ENCODE measurements at places on chromosomes 2 and 18.

DNA sequence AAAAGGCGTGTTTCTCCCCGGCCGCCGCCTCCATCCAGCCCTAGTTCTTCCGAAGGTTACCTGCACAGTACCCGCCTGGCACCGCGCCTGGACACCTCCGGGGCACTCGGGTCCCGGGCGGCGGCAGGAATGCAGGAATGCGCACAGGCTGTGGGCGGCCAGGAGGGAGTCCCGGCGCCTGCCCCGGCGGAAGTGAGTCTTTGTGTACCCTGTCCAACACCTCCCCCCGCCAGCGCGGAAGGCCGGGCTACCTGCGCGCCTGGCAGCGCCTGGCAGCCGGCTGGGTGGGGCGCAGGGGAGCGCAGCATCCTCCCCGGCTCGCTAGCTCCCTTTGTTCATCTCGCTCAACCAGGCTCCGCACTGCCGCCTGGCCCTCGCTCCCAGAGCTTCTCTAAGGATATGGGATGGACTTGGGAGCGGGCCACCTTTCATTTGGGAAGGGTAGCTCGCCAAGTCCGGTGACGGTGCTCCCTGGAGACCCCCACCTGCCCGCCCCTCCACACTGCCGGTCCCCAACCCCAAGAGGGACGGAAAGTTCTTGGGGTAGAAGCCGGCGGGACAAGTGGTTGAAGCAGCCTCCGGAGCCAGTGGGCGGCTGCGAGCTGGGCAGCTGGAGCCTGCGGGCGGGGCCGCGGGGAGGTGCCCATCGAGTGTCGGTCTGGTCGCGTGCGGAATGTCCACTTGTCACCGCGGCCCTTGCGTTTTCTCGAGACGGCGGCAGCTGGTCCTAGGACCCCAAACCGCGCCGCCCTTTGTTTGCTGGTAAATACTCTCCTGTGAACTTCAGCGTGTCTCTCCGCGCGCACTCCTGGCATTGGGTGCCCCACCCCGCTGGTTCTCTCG lies 1.2 kb upstream of the ST6GAL2 start:
- DNase-seq, result peak; percentile 73

DNA sequence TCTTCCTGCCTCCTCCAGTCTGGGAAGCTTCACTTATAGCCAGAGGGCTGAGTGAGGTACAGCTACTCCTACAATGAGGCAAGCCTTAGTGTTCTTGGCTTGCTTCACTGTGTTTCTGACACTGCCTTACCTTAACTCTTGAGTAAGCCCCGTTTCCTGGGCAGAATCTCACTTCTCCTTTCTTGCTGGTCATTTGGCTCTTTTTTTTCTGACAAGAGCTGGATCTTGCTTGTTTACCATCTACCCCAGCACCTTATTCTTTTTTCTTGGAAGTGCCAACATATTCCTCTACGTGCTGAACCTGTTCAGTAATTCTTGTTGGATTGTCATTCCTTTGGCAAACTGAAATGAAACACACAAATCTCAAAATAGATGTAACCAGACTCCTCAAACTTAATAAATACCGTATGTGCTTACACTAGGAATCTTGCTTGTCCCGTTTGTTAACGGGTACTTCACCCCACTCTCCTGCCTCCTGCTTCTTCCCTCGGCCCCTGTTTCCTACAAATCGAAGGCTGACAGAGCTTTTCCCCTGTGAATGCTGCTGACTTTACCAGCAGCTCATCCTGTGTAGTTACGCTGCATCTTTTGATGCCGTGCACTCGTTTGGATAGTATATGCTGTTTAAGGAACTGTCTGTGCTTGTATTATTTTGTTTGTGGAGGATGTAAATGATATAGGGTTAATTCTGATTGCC lies 132.2 kb downstream of the FMNL2 start:
- DNase-seq, result no peak

GRCh38 chr2:120344976-120345581 lies 857 bp upstream of the INHBB start:
- DNase-seq, result peak; percentile 56

DNA sequence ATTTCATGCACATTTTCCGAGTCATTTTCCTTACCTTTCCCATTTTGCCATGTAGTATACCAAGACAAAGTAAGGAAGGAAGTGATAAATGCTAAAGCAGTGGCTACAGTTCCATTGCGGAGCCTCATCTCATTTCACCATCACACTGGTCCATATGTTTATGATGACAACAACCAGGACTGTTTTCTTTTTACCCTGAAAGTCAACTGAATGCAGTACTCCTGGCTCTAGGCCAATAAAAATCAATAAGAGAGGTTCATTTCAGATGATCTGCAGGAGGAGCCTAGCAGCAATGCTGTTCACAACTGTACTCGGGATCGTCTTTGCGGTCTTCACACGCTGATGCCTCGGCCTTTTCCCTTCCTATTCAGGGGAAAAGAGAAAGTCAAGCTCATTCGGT lies 4.7 kb downstream of the MGAT4A start:
- no peak for DNase-seq

GRCh38 chr18:57648414-57648813 lies 26.8 kb upstream of the NARS1 start:
- no peak for DNase-seq

DNA sequence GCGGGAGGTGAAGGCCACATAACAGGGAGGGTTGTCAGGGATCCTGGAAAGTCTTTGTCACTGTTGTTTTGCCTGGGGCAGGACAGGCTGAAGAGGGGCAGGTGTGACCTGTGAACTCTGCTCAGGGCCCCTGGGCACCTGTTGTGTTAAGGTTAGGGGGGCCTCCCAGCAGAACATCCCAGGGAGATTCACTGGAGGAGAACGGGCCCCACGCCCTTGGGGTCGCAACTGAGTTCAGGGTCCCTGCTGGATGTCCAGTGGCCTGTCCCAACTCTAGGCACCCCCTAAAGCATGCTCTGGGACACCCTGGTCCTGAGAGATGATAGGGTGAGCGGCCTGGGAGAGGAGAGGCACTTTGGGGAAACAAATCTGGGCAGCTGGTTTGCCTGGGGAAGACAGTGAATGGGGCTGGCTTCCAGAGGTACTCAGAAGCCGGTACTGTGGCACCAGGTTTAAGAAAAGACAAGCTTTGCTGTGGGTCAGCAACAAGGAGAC lies 22.9 kb downstream of the GPR35 start:
- DNase-seq, result peak; percentile 35

GRCh38 chr2:225137971-225138370 lies 95.7 kb upstream of the DOCK10 start:
- no peak for DNase-seq

DNA sequence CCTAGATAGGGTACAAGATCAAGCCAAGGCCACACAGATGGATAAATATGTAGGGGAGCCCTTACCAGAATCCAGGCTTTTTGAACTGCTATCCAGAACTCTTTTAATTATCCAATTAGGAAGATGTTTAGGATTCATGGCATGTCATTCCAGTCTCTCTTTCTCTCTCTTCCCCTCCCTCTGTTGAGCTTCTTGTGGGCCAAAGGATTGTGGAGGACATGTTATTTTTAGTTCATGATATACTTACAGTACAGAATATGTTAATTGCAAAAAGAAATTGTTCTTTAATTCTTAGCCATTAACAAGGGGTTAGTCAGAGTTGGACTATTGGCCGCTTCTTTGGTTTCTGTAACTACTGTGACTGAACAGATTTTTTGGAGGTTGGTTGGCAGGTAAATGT lies 113.0 kb downstream of the SETBP1 start:
- no peak for DNase-seq

GRCh38 chr2:104897515-104898184 lies 43.7 kb downstream of the POU3F3 start:
- DNase-seq, result no peak

- no peak for DNase-seq
Measured at GRCh38 chr2:239579524-239580198, 178.8 kb upstream of the HDAC4 start.

- no peak for DNase-seq
Measured at GRCh38 chr2:85769983-85770362, 16.2 kb downstream of the ATOH8 start.

DNA sequence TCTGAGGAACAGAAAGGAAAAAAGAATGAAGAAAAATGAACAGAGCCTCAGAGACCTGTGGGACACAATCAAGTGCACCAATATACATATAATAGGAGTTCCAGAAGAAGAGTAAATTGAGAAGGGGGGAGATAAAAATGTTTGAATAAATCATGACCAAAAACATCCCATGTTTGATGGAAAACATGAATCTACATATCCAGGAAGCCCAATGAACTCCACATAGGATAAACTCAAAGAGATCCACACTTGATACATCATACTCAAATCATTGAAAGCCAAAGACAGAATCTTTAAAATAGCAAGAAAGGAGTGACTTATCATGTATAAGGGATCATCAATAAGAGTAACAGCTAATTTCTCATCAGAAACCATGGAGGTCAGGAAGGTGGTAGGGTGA lies 80.0 kb downstream of the COA5 start:
- DNase-seq, result no peak

- DNase-seq, result no peak
Measured at GRCh38 chr2:126704434-126705160, 48.6 kb downstream of the GYPC start.

GRCh38 chr18:77366720-77367641 lies 117.3 kb downstream of the GALR1 start:
- DNase-seq, result no peak

- no peak for DNase-seq
Measured at GRCh38 chr2:204180649-204181048, 244.1 kb downstream of the ICOS start.

GRCh38 chr18:55195863-55196262 lies 236.6 kb upstream of the CCDC68 start:
- no peak for DNase-seq

DNA sequence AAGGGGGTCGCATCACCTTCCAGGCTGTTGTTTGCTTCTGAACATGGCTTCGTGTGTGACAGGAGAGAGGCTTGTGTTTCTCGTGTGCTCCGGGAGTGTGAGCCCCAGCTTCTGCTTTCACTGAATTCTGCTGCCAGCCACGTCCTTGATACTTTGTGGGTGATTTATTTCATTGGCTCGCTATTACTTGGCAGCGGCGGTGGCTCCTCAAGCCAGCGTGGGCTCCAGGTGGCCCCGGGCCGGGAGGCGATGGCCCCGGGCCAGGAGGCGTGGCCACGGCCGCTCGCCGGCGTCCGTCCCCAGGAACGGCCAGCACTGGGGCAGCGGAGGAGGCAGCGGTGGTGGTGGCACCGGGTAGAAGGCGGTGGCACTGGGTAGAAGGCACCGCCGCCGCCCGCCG lies 63.1 kb downstream of the NAPG start:
- DNase-seq, result no peak

DNA sequence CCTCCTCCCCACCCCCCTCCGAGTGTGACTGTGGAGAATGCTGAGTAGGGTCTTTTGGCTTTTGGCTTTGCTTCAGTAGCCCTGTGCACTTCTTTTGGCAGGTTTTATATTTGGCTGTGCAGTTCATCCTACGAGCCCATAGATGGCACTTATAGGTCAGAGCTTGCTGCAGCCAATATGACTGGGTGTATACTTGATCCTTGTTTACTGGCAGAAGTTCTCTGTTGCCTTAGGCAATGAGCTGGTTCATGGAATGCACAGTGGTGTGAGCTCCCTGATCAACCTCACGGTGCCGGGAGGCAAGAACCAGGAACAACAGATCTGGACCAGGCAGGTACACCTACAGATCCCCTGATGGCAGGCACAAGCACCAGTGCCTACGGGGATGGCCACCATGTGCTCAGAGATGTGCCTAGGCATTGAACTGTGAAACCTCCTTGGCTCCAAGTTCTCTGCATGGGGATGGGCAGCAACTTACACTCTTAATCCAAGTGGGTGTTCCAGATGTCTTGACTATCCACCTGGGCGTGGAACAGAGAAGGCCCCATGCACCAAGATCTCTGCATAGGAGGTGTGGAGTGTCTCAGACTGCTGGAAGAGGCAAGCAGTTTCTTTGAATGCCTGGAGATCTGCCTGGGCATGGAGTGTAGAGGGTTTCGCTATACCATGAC lies 190.4 kb downstream of the KIAA1328 start:
- DNase-seq, result no peak

DNA sequence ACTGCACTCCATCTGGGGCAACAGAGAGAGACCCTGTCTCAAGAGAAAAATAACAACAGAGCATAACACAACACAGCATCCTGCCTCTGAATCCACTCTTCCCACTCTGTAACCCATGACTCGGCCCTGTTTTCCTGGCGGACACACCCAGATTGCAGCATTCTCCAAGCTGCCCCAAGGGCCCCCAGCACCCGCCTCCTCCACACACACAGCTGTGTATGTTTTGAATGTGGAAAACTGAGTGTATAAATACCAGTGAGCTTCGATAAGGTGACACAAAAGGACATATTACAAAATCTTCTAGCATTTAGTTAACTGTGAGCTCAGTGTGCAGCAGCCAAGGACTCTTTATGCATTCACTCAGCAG lies 13.0 kb downstream of the IMPA2 start:
- DNase-seq, result no peak
